Epithelial cell of esophagus (primary cell): ENCODE measurements at places on chromosomes 3 and 15.

GRCh38 chr3:186193534-186194450 lies 84.9 kb upstream of the ETV5 start:
- no peak for DNase-seq

GRCh38 chr15:26722621-26723160 lies 50.2 kb downstream of the GABRB3 start:
- DNase-seq: peak; percentile 6

DNA sequence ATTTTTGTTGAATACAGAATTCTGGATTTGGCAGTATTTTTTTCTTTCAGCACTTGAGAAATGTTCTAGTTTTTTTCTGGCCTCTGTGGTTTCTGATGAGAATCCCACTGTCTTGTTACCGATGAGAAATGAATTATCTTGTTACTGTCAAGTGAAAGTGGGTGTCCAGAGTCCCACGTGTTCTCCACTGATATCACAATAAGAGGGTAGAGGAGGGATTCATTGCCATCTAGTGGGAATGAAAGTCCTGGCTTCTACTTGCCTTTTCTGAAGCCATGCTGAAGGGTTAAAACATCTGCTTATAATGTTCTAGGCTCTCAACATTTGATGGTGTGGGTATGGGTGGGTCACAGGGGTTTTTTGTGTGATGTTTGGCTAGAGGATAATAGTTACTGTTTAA lies 66.1 kb downstream of the SEC22A start:
- no peak for DNase-seq

DNA sequence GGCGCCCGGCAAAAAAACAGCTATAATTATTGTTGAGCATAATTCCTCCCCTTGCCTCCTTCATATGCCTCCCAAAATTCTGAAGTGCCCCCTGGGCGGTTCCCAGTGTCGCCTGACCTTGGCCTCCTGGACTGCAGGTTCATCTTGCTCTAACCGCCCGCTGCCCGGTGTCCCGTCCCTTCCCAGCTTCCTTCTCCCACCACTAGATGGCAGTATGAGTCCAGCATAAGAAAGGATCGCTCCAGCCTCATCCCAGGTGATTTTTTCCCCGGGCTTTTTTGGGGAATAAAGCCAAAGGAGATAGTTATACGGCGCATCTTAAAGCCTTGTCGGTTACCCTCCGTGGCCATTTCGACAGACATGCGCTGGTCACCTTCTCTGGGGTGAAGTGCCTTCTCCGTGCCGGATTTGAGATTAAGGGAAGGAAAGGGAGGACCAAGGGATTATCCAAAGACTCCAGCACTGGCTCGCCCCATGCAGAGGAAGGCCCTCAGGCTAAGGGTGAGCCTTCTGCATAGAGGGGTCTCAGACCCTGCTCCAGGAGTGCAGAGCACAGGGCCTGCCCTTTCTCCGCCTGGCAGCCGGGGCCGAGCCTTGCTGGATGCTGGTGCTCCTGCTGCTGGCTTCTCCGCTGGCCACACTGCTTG lies 45.8 kb upstream of the TRA2B start:
- peak; percentile 74 for DNase-seq

GRCh38 chr3:136093771-136094170 lies 102.4 kb downstream of the MSL2 start:
- DNase-seq: peak; percentile 41

- no peak for DNase-seq
Measured at GRCh38 chr15:78791357-78791756, 19.9 kb downstream of the ADAMTS7 start.

DNA sequence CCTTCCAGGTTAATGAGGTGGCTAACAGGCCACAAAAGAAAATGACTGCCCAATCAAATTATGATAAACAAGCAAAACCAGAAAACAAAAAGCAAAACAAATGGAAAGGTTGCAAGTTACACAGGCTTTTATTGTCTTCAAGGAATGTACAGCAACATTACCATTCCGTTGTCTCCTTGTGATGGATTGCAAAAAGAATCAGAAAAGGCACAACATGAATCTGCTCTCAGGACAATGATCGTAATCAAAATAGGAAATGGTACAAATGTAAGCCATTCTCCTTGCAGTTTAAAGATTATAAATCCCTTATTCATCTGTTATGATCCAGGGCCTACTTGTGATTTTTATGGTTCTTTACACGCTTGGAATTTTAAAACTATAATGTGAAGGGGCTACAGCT lies 125.8 kb downstream of the ECT2 start:
- no peak for DNase-seq

DNA sequence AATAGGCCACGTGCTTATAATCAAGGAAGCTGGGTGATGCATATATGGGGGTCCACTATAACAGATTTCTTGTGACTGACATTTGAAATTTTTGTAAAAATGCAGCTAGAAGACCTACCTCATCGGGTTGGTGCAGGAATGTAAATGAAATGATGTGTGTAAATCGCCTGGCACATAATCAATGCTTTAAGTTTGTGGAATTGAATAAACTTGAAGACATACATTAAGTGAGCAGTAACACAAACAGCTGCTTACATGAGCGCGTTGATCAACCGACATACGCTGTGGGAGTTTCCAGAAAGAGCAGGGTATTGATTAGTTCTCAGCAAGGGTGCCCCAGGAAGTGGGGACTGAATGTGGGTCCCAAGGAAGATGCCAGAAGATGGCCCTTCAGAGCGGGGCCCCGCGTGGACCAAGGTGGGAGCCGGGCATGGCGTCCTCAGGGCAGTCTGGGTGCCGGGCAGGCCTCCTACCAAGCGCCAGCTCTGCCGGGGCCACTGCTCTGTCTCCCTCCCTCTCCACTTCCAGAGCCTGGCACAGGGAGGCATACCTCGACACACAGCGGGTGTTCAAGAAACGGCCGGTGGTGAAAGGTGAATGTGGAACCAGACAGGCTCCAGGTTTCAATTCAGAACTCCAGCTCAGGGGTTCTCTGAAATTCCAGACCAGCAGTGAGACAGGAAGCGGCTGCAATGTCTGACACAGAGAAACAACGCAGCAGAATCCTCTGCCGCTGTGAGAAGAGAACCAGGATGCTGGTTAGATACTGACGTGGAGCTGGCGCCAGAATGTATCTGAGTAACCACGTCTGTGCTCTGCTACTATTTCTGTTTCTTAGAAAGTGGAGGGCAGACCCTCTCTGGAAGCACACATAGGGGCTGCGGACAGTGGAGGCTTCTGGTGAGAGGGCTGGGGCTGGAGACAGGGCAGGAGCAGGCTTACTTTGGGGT lies 12.6 kb downstream of the BFSP2 start:
- DNase-seq: no peak

- no peak for DNase-seq
Measured at GRCh38 chr15:54150255-54150654, 172.0 kb downstream of the UNC13C start.

DNA sequence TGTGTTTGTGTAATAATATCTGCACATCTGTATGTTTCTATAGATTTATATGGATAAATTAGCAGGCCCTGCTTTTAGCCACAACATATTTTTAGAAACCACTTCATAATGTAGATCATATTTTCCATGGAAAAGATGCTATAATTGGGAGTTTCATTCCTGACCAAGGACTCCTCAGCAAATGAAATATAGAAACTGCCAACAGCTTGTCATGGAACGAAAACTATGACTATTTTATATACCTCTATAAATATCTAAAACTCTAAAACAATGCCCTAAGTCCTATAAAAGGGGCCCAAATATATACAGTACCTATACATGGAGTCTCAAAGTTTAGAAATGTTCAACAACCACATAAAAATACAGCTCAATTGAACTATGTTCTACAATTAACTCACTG lies 27.9 kb downstream of the EID1 start:
- no peak for DNase-seq

GRCh38 chr3:30915782-30916181 lies 21.3 kb upstream of the GADL1 start:
- DNase-seq: no peak

DNA sequence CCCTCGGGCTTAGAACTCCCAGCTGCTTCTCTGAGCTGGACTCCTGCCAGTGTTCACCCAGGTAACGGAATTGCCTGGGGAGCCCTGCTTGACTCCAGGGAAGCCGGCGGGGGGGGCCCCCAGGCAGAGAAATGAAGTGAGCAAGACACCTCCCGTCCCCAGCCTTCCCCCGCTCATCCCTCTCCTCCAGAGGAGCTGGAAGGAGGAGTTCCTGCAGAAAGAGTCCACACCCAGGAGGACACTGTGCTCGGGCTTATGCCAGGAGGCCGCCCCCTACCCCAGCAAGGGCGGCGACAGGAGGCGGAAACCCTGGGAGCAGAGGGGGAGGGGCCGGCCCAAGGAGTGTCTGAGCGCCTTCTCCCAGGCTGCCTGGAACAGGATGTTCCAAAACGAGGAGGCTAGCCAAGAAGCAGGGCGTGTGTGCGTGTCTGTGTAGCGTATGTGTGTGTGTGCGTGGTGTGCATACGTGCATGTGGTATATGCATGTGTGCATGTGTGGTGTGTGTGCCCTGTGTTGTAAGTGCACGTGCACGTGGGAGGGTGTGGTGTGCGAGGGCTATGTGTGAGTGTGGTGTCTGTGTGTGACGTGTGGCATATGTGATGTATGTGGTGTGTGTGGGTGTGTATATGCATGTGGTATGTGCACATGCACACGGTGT lies 511.3 kb downstream of the SHQ1 start:
- DNase-seq: peak; percentile 70
